Midbrain (tissue), 1 donor: ENCODE measurements at places on chromosomes 4 and X.

- no peak for DNase-seq
Measured at GRCh38 chr4:39237179-39237578, 54.9 kb downstream of the WDR19 start.

- DNase-seq, result peak; percentile 33
Measured at GRCh38 chrX:109889289-109890006, 113.5 kb upstream of the TMEM164 start.

- peak; percentile 65 for DNase-seq
Measured at GRCh38 chr4:94452476-94453371, 982 bp downstream of the PDLIM5 start.

GRCh38 chrX:48470833-48471118, 716 bp upstream of the SLC38A5 start:
- no peak for DNase-seq

GRCh38 chr4:48112017-48112667, 21.9 kb downstream of the TXK start:
- no peak for DNase-seq

DNA sequence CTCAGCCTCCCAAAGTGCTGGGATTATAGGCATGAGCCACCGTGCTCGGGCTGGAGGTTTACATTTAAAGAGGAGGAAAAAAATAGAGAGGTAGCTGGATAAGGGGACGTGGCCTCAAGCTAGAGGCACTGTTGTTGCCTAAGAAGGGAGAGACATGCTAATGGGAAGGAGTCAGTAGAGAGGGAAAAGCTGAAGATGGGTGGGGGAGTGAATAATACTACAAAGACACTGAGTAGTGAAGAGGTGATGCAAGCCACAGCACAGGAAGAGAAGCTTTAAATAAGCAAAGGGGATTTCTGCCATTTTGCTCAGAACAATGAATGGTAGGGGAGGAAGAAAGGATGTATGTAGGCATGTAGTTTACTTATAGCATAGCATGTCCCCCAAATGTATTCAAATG, 11.5 kb upstream of the AP1S2 start:
- DNase-seq, result no peak

- DNase-seq, result no peak
Measured at GRCh38 chrX:25869761-25870160, 268.4 kb upstream of the MAGEB18 start.

GRCh38 chrX:154534526-154535322, 11.9 kb downstream of the G6PD start:
- DNase-seq, result peak; percentile 89

DNA sequence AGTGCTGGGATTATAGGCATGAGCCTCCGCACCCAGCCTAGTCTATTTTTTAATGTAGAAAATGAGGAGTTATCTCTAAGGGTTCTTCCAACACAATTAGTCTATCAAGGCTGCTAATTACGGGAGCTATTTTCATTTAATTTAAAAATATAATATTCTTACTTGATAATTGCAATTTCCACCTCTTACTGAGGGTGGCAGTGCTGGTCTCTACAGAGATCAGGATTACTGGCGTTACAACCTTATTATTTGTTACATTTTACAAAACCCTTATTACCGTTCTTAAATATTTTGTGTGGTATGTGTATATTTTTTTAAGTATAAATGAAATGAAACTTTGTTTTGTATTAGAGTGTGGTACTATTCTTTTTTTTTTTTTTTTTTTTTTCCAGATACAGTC, 17.6 kb upstream of the GK start:
- DNase-seq, result no peak

DNA sequence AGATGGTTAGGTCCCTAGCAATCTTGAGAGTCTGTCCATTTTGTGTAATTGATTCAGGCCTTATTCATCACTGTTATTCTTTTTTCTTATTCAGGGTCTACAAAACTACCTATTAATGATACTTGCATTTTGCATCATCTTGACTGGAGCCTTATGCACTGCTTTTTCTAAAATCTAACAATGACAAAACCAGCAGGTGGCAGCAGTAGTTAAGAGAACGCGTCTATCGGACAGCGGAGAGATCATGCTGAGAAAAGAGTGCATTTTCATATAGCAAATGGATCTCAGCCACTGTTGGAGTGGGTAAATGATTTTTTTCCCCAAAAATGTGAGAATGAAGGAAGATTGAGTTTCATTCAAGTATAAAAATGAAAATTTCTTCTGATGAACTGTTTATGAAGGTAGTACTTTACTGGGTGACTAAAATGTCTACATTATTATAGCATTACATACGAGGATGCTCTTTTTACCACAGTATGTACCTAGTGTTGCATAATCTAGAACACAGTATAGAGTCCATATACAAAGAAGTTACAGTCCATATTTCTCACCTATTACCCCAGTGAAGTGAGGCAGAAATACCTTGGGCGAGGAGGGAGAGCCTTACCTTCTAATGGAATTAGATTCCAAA, 43.2 kb downstream of the TMEM144 start:
- DNase-seq, result peak; percentile 87
